ENCODE measurements at places on chromosomes 11 and 22.

DNA sequence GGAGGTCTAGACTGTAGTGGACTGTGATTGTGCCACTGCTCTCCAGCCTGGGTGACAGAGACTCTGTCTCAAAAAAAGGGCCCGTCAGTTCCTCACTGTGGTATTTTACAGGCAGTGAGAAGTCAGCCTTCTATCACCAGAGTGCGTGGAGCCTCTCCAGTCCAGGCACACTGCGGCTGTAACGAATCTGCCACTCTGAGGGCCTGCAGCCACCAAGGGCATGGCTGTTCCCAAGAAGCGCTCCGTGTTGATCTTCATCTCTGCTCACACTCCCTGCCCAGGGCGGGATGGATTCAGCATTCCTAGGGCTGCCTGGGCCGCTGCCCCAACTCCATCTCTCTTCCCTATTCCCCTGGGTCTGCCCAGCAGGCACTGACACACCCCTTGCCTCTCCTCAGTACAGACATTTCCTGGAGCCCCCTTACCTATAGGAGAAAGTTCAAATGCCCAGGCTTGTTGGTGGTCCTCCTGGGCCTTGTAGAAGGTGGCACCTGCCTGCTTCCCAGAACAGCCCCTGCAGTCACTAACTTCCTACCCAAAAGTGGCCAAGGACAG lies 148.4 kb downstream of the CACNA1I start:
- no peak for DNase-seq

GRCh38 chr11:113615098-113615497 lies 91.0 kb downstream of the TMPRSS5 start:
- DNase-seq = no peak

GRCh38 chr22:48089601-48090331 lies 1327.3 kb downstream of the TBC1D22A start:
- DNase-seq = no peak

GRCh38 chr11:122383186-122383585 lies 267.2 kb upstream of the BLID start:
- DNase-seq = no peak

DNA sequence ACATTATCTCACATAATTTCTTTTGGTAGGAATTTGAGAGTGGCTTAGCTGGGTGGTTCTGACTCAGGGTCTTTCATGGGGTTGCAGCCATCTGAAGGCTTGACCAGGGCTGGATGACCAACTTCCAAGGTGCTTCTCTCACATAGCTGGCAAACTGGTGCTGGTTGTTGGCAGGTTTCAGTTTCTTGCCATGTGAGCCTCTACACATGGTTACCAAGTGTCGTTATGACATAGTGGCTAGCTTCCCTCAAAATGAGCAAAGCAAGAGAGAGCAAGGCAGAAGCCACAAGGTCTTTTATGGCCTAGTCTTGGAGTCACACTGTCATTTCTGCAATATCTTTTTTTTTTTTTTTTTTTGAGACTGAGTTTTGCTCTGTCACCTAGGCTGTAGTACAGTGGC lies 4.2 kb upstream of the TFIP11 start:
- no peak for DNase-seq

GRCh38 chr11:65380460-65381119 lies 1.9 kb downstream of the SLC25A45 start:
- no peak for DNase-seq

DNA sequence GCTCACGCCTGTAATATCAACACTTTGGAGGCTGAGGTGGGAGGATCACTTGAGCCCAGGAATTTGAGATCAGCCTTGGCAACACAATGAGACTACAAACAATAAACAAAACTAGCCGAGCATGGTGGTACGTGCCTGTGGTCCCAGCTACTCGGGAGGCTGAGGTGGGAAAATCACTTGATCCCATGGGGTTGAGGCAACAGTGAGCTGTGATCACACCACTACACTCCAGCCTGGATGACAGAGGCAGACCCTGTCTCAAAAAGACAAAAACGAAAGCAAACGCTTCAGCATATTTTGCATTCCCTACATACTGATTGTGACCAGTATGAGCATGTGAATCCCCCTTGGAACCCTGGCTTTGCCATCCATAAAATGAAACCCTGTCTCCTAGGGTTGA lies 33.9 kb upstream of the MN1 start:
- no peak for DNase-seq

DNA sequence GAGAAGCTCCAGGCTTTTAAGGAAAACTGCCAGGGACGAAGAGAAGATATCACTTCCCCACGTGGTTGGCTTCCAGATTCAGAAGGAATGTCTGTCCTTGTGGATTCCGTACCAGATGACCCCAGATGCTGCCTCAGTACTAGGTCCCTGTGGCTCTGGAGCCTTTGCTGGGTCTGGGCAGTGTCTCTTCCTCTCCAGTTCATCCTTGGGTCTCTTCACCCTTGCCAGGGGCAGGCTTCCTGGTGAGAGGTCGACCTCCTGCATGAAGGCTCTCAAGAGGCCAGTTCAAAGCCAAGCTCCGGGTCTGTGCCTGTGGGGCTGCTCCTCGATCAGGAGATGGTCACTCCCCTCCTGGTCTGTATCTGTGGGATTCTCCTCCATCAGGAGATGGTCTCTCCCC lies 74.7 kb upstream of the B3GAT1 start:
- no peak for DNase-seq

GRCh38 chr11:93772123-93772522 lies 12.0 kb upstream of the MED17 start:
- no peak for DNase-seq

DNA sequence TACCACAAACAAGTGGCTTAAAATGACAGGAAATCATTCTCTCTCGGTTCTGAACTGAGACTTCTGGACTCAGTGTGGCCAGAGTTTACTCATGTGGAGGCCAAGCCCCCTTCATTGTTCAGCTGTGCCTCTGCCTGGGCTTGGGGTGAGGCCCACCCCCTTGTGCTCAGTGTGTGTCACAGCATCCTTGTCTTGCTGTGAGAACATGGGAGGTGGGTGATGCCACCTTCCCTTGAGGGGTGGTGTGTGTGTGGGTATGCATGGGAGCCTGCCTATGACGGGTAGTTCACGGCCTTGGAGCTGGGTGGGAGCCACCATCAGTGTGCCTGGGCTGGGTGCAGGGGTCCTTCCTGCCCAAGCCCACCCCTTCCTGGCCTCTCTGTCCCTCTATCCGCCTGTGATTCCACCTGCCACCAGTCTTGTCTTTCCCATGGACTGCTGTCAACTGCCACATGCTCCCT lies 101.7 kb downstream of the MORC2 start:
- DNase-seq = no peak

DNA sequence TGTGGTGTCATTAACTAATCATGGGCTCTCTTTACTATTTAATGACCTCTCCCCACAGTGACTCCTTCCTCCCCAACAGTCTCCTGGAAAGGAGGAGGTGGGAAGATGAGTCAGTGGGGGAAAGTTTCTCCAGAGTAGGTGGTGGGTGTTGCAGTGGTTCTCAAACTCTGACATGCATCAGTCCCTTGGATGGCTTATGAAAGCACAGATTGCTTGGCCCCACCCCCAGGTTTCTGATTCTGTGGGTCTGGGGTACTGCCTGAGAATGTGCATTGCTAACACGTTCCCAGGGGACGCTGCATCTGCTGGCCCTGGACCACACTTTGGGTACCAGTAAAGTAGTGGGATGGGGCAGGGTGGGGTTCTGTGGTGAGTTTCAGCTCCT lies 9.8 kb downstream of the CD82 start:
- DNase-seq = no peak

DNA sequence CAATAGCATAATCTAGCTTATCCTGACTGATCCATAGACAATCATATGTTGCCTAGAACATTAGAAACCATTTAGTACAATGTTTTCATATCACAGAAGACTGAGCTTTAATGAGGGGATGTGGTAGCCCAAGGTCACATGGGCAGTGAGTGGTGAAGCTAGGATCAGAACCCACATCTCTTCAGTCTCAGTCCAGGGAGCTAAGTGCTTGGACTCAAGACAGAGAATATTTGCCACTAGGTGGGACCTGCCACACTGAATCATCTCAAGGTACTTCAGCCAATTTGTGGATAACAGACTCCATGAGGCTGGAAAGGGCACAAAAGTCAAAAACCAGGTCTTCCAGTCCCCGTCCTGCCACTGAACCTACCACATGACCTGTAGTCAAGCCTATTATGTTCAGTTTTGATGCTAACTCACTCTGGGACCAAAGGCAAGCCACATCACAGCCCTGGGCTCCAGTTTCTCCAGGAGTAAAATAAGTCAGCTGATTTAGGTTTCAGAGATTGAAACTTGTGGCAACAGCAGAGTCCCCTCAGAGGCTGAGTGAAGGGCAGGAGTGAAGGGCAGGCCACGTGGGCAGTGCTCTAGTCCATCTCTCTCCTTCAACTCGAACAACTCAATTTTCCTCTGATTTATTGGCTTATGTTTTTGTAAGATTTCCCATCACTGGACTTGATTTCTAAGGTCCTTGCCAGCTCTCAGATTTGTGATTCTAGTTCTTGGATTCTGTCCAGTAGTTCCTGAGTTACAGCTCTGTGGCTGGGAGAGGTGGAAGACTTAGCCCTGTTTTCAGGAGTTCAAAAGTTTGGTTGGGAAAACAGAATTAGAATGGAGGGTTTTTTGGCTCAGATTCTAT lies 84.6 kb upstream of the PHOX2A start:
- DNase-seq = no peak

GRCh38 chr22:44224166-44224565 lies 43.4 kb downstream of the PARVG start:
- no peak for DNase-seq

DNA sequence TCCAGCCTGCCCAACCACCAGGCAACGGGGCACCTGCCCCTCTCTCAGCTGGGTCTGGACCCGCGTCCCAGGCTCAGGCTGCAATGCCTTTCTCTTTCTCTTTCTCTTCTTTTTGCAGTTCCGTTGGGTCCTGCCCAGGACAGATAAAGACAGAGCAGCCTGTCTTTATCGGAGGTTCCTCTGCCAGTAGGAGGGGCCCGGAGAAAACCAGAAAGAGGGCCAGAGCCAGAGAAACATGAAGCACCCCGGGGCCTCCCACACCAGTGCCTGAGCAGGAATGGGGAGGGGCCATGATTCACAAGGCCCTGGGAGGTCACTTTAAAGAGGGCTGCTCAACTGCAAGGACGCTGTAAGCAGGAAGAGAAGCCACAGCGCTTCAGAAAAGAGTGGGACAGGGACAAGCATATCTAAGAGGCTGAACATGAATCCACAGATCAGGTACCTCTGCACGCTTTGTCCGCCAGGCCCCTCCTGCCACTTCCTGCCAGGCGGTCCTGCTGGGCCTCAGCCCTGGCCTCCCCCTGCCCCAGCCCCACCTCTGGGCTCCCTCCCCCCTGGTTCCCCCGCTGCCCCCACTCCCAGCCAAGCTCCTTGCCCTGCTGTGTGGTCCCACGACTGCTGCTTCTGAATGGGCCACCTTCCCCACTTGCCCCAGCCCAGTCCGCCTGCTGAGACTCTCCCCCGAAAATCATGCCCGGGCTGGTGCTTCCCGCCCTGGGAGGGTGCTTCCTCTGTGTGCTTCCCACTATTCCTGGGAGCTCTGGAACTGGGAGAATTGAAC lies at the start of gene APOBEC3C:
Gene APOBEC3C, plus strand, starts transcription at position 316 of the 781 bp plus-strand sequence. Its CDS starts 106 bp downstream, at position 422.
- DNase-seq = peak; percentile 68

DNA sequence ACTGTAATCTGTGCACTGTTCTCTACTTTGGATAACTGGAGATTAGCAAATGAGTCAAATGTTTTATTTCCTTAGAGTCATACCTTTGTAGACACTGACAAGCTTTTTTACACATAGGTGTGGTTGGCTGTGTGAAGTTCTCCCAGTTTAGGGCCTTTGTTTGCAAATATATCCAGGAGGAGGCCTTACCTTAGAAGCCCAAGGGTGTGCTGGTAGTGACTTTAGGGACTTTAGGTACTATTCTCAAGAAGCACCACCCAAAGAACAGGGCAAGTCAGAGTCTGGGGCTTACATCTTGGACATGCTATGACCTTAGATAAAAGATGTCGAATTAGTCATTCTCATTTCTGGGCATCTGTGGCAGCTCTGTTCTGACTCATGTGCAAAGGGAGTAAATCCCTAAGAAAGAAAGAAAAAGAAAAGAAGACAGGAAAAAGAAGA lies 4.8 kb upstream of the FAR1 start:
- DNase-seq = no peak

- no peak for DNase-seq
Observed at GRCh38 chr11:14930369-14930768, 38.3 kb upstream of the CYP2R1 start.

GRCh38 chr11:75422248-75423231 lies 10.5 kb downstream of the KLHL35 start:
- DNase-seq = no peak

- no peak for DNase-seq
Observed at GRCh38 chr11:17782603-17783337, 48.2 kb downstream of the KCNC1 start.

GRCh38 chr11:96267001-96267495 lies 75.9 kb downstream of the MAML2 start:
- DNase-seq = no peak

DNA sequence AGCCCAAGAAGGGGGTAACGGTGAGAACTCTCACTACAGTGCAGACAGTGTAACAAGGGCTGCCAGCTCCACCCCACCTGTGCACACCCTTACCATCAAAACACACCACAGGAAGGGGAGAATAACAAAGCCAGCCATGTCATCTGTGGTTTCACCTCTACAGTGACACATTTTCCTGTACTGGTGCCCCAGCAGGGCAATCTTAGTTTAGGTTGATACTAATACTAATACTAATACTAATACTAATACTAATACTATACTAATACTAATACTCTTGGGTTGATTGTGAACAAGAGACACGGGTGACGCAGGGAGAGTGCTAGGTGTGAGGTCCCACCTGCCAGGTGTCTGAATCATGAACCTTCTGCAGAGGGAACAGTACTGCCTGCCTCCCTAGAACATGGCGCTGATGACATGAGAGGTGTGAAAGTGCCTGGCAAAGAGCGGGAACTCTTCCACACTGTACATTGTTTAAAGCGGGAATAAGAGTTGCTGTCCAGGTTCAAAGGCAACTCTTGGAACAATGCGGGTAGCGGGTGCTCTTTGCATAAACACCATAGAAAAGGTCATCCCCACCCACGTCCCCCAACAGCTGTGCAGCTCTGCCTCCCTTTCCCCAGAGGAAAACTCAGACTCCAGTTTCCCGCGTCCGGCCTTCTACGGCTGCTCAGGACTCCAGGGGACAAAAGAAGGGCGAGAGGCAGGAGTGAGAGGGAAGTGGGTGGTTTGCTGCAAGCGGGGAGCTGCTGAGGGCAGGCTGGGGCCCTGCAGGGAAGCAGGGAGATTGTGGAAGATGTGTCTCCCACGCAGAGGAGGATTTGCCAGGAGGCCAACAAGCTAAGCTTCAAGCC lies 25.0 kb upstream of the TMPRSS4 start:
- DNase-seq = peak; percentile 80
